Retina (tissue), 1 donor: ENCODE measurements at places on chromosomes 13 and 19.

DNA sequence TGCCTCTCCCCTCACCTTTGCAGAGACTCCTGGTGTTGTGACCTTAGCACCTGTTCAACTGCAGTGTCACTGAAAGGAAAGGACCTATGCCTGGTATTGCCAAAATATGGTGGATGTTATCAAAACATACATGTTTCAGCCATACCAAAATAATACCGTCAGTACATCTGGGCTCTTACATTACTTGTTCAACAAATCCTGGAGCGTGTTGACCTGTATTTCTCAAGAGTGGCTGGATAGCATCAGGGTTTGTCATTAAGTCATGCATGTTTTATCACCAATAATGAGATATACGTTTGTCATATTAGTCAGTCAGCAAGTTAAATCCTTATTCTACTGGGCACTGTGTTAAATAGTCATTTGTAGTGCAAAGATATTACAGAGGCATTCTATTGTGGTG is 290.8 kb downstream of the SHISA2 start:
- no peak for DNase-seq

DNA sequence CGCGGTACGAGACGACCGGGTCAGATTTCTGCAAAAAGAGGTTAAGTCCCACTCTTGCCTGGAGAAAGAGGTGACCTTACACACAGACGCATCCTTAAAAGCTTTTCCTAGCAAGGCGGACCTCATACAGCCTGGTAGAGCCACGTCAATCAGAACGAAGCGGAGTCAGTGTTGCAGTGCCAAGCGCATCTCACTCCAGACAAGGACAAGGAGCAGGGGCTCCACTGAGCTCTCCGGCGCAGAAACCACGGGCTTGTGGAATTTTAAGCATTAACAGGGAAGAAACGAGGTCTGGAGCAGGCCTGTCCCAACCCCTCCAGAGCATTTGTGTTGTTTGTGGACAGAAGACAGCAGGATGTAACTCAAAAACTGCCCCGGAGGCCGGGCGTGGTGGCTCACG is 7.1 kb downstream of the EEF2 start:
- no peak for DNase-seq

- no peak for DNase-seq
Measured at GRCh38 chr13:106464076-106464475, 71.4 kb downstream of the EFNB2 start.

- DNase-seq = no peak
Measured at GRCh38 chr19:41947091-41947490, 12.0 kb downstream of the RABAC1 start.

DNA sequence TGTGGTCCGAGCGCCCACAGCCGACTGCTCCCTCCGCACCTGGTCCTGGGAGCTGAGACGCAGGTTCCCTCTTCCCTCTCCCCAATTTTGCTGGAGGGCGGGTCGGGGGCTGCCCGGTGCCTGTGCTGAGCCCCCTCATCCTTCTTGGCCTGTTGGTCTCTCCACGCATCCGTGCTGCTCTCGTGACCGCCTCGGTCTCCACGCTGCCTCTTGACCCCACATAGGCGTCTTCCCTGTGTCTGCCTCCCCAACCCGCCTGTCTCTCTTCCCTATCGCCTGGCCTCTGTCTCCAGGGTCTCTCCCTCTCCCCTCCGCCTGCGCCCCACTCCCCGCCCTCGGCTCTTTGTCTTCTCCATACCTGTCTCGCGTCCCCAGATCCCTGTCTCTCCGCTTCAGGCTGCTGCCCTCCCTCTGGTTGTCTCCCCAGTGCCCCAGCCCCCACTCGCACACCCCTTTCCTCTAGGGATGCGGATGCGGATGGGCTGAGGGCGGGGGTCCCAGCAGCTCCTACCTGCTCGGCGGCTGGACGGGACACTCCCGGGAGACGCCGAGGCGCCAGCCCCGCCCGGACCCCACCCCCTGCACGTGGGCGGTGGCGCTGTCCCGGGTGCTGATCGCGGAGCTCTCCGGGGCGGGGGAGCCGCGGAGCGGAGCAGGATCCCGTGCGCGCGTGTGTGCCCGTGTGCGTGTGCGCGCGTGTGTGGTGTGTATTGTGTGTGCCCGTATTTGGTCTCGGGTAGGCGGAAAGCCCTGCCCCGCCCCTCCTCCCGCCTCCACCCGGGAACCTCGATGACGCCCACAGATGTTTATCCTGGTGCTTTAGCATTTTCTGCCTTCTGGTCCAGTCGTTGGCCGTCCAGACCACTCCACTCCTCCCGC is at the start of gene SYT5:
SYT5 (minus strand) TSS at position 684 of the 879 bp plus-strand sequence. CDS start 1,248 bp downstream, outside the sequence.
- peak; percentile 72 for DNase-seq

- no peak for DNase-seq
Measured at GRCh38 chr13:32955881-32956594, 60.2 kb upstream of the KL start.

- DNase-seq = no peak
Measured at GRCh38 chr19:56138069-56138468, 3.0 kb upstream of the ZNF444 start.

GRCh38 chr19:46756544-46756888 is 10.3 kb upstream of the STRN4 start:
- no peak for DNase-seq

GRCh38 chr13:100138859-100139491 is 50.1 kb downstream of the PCCA start:
- no peak for DNase-seq

DNA sequence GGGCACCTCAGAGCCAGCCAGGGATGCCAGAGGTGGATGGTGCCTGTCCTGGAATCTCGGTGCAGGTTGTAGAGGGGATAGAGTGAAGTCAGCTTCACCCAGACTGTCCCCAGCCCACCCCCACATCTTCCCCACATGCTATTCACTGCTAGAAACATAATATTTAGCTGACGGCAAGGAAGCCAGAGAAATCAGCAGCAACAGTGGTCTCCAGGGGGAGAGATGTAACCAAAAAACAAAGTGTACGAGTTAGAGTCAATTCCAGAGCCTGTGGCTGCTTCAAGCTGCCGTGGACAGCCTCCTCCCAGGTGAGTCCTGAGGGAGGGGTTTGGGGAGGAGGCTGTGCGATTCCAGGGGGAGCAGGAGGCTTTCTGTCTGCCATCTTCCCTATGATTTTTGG is 97.6 kb downstream of the ZNF536 start:
- no peak for DNase-seq

GRCh38 chr13:39259371-39260140 is 221.3 kb downstream of the NHLRC3 start:
- DNase-seq = no peak

DNA sequence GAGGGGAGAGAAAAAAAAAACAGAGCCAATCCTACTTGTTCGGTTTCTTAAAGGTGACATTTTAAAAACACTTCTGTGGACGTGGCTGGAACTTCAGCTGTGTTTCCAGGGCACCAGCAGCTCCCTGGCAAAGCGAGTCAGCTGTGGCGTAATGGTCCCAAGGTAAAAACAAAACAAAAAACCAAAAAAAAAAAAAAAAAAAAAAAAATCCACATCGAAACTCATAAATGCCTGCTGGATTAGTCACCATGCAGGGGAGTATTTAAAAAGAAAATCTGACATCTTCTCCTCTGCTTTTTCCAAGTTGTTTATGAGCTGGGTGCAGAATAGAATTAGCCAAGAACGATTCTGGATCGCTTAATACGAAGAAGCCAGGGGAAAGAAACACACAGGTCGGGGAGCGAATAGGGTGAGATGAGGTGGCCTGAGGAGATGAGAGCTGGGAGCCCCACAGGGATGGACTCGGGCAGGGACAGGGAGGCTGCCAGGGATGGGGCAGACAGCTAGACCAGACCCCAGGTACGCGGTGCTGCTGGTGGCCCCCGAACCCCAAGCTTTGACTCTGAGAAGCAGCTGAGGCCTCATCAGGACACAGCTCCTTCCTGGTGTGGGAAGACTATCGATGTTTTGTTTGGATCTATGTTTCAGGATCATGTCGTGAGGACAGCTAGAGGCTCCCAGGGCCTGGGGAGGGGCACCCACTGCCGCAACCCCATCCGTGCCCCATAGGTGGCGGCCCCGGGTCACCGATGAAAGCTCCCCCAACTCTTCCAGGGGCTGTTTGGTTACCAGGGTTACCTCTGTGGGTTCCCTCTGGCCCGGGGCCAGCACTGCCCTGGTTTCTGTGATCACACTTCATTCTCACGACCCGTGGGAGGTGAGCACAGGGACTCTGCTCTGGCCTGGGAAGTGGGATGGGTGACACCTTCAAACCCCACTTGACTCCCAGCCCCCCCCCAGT is 3.1 kb upstream of the CTXN1 start:
- peak; percentile 45 for DNase-seq

DNA sequence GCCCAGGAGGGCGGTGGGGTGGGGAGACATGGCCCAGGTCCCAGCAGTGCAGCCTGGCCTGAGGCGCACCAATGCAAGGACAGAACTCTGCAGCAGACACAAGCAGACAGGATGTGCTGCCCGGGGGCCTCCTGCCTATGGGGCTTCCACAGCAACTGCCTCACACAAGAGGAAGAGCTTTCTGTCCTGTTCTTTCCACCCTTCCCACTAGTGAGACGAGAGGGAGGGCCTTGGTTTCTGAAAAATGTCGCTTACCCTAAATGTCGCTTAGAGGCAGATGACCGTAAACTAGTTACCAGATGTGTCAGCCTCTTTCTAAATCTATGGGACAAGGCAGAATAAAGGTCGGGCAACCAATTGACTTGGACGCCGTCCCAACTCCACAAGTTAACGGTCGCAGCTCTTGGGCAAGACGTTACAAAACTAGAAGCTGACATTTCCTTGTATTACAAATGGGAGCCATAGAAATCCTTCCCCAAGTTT is at the start of gene LAIR1:
LAIR1 (minus strand) TSS at position 157 of the 483 bp plus-strand sequence; CDS start at position 30, 127 bp downstream.
- DNase-seq = no peak

GRCh38 chr19:46815833-46816627 is 27.6 kb upstream of the SLC1A5 start:
- no peak for DNase-seq

- peak; percentile 72 for DNase-seq
Measured at GRCh38 chr19:2149980-2150793, 1.2 kb downstream of the AP3D1 start.

- DNase-seq = no peak
Measured at GRCh38 chr13:81393721-81394120, 1052.8 kb upstream of the SPRY2 start.

- DNase-seq = no peak
Measured at GRCh38 chr19:10862561-10863106, 8.7 kb upstream of the CARM1 start.

DNA sequence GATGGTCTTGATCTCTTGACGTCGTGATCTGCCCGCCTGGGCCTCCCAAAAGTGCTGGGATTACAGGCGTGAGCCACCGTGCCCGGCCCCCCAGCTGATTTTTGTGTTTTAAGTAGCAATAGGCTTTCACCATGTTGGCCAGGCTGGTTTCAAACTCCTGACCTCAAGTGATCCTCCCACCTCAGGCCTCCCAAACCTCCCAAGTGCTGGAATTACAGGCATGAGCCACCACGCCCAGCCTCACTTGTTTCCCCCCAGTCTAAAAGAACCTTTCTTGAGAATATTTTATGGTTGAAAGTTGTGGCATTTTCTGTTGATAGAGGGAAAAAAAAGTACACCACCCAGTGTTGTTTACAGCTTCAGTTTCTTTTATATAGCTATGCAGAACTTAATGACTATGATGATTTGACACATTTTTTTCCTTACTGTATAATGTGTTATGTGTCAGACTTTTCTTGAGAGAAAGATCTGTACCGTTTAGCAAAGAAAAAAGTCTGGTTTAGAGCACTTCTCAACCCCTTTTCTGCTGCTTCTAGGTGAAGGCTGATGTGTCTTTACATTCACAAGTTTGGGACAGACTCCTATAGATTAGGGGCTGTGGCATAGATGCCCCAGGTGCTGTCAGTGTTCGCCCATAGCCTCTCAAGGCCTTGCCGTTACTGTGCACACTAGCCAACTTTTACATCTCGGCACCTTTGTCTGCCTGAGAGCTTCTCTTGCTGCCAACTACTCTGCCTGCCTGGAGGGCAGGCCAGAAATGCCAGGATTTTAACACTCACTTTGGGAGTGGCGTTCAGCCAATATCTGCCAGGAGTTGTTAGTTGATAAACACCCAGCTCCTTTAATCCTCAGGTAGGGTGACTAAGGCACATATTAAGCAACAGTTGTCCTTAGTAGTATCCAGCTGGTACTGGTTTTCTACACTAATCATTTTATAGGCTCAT is 33.0 kb downstream of the KCTD4 start:
- DNase-seq = no peak

DNA sequence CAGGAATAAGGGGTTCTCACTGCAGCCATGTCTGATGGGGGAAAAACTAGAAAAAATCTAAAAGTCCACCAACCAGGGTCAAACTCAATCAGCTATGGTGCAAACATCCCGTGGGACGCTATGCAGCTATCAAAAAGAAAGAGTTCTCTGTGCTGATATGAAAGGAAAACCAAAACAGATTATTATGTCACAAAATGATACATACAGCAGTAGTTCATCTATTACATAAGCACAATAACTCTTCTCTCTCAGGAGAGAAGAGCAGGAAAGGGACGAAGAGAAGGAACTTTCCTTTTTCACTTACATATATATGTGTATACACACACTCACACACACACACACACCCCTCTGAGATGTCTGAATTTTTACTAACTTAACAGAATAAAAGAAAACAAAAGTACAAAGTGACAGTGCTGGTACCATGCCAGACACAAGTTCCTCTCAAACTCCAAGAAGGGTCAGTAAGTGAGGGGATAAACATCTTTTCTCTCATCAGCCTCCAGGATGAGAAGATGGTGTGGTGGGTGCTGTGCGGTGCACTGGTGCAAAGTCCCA is 2.9 kb upstream of the FKRP start:
- DNase-seq = no peak

DNA sequence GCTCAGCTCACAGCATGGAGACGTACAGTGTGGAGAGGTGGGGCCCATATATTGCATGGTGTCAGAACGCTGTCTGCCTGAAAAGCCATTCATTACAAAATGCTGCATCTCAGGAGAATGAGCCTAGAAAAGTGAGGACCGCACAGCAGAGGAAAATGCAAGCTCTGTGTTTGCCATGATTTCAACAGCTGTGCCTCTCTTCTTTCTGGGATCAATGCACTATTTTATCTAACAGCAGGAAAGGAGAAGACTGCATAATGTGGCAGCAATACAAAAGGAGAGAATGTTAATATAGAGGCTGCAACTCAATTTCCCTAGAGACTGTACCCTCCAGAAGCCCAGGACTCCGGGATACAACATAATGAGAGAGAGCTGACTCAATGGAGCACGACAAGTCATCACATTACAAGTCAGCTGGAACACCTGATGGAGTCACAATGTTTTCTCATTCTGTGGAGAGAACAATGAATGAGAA is 368.0 kb downstream of the FGF14 start:
- peak; percentile 63 for DNase-seq
